ENCODE measurements at places on chromosomes 12 and 14.

DNA sequence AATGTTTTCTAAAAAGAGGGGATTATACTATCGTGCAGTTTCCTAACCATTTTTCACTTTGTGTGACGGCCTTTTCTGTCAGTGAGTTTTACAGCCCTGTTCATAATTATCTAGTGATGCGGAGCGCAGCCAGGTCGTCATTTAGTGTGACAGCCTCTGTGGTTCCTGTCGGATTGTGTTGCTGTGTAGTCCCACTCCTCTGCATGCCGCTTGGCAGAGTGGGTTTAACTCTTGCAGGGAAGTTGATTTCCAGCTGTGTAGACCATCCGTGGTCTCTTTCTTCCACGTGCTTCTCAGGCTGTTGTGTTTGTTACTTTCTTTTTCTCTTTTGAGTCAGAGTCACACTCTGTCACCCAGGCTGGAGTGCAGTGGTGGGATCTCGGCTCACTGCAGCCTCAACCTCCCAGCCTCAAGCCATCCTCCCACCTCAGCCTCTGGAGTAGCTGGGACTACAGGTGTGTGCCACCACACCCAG, 8.6 kb downstream of the RAN start:
- no peak for DNase-seq

GRCh38 chr14:67666750-67667449, 7.5 kb downstream of the VTI1B start:
- no peak for DNase-seq

- DNase-seq = no peak
Measured at GRCh38 chr14:74503291-74503937, 9.8 kb downstream of the ISCA2 start.

- DNase-seq = no peak
Measured at GRCh38 chr14:101481557-101481956, 79.7 kb upstream of the DIO3 start.

- no peak for DNase-seq
Measured at GRCh38 chr12:55816881-55817344, 611 bp downstream of the SARNP start.

GRCh38 chr12:52027085-52027843, 20.5 kb downstream of the TAMALIN start:
- no peak for DNase-seq

DNA sequence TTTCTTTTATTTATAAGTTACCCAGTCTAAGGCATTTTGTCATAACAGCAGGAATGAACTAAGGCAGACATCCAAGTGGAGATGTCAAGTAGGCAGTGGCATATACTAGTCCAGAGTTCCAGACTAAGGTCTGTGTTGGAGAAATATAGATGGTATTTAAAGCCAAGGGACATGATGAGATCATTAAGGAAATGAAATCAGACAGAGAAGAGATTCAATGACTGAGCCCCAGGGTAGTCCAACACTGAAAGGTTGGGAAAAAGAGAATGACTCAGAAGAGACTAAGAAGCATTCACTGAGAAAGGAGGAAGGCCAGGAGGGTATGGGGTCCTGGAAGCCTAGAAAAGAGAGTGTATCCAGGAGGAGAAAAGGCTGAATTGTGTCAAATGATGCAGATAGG, 442.2 kb upstream of the CCDC196 start:
- DNase-seq = no peak

DNA sequence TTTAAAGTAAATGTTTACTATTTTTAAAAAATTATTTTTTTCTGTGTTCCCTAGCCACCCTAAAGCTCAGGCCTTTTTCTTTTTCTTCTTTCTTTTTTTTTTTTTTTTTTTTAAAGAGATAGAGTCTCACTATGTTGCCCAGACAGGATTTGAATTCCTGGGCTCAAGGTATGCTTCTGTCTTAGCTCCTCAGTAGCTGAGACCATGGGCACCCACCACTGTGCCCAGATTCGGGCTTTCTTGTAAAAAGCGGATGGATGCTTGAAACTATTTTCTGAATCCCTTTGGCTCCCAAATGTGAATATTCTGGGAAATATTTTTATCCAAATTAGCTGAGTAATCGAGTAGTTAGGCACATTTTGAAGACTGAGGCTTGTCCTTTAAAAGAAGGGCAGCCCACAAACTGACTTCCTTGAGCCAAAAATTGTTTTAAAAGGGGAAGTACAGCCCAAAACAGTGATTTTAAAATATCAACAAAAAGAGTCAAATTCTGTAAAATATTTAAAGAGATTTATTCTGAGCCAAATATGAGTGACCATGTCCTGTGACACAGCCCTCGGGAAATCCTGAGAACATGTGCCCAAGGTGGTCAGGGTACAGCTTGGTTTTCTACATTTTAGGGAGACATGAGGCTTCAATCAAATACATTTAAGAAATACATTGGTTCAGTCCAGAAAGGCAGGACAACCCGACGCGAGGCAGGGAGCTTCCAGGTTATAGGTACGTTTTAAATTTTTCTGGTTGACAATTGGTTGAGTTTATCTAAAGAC, 28.8 kb upstream of the HIGD1C start:
- DNase-seq = no peak

- no peak for DNase-seq
Measured at GRCh38 chr12:50567926-50568325, 63.1 kb downstream of the DIP2B start.

DNA sequence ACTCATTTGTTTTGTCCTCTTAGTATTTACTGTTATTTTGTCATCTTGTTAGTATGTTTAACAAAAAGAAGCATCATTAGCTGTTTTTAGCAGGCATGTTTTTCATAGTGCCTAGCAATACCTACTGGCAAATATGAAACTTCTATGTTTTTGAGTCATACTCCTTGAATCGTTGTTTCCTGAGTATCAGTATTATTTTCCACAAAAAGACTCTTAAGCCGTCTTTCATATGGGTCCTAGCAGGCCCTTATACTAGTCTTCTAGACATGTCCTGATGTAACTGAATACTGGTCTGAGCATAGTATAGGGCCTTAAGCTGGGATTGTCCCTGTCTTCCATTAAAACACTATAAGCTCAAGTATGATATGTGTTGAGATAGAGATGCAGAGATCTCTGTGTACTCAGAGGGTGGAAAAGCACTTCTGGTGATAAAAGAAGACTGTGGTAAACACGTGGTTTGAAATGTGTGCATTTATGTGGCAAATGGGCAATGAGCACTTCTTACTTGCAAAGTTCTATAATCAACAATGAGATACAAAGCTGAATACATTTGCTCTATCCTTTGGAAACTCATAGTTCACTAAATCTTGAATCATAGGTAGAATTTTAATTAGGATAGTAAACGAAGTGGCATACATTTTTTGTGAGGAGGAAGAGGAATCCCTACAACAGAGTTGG, 348.8 kb downstream of the PDZRN4 start:
- no peak for DNase-seq

GRCh38 chr14:68961781-68962584, 17.1 kb downstream of the ACTN1 start:
- DNase-seq = no peak

DNA sequence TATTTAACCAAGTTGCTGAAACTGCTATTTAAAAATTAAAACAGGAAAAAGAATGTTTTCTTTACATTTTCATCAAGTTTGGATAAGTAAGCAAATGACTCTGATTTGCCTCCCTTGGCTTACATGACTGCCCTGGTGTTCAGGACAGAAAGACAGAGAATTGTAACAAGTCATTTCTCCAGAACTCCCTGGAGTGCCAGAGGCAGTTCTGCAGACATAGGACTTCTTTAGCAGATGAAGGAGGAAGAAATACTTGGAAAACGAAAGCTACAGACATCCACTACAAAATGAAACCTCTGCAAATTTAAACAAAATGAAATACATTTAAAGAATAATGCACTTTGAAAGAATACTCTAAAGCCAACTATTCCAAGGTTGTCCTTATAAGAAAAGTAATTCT, 253.9 kb downstream of the LRFN5 start:
- DNase-seq = no peak

DNA sequence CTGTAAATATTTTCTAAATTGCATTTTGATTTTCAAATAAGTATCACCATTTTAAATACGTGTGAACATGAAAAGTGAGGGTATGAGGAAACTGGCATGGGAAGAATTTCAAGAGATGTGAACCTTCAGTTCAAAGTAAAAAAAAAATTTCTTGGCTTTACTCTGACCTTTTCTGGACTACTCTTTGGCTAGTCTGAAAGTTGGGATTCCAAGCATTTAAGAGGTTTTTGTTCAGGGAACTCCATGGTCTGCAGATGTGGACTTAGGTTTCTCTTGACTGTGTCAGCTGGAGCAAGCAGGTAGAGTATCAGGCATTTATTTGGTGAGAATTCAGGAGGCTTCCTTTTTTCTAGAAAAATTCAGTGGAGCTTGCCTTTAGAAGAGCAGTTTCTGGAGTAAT, 311.6 kb downstream of the LRIG3 start:
- no peak for DNase-seq

GRCh38 chr14:88599761-88600439, 37.1 kb downstream of the ZC3H14 start:
- no peak for DNase-seq

GRCh38 chr14:56057071-56057741, 61.0 kb upstream of the PELI2 start:
- DNase-seq = no peak

DNA sequence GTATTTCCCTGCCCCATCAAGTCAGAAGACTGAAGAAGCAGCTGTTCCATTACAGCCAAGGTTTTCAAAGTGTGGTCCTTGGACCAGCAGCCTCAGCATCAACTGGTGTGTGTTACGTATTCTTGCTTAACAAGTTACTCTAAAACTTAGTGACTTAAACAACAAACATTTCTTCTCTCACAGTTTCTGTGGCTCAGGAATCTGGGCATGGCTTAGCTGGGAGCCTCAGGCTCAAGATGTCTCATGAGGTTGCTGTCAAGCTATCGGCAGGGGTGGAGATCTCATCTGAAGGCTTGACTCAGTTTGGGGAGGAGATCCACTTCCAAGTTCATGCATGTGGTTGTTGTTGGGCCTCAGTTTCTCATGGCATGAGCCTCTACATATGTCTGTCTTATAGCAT, 174.5 kb downstream of the KTN1 start:
- no peak for DNase-seq

DNA sequence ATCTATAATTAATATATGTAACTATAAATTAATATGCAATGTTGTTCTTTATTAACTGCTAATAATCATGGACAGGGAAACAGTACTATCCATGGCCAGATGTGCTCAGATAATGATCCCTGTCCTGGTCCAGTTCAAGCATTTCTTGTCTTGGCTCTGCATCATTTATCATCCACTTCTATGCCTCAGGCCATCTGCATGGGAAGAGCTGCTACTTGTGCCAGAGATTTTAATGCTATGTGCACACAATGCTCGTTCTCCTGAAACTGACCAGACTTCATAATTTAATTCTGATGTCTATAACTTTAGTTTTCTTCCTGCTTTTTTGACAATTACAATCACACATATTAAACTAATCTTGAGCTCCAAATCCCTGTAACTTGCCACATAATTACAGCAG, 11.2 kb upstream of the TMX1 start:
- no peak for DNase-seq

GRCh38 chr12:47818467-47819137, 1.1 kb downstream of the HDAC7 start:
- DNase-seq = no peak

DNA sequence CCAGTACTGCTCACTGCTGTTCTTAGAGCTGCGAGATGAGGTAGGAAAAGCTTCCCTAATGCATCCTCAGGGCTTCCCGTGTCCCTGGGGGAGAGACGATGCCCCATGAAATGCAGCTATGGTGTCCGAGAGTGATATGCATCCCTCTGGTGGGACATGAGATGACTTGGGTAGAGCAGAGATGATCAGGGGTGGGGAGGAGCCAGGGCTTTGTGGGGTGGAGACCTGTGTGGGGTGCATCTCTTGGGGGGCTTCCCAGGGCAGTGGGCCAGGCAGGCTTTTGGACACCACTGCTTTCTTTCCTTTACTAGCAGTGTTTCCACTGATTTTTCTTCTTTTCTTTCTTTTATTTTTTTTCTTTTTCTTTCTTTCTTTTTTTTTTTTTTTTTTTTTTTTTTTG, 147.3 kb downstream of the ADGRD1 start:
- no peak for DNase-seq

- no peak for DNase-seq
Measured at GRCh38 chr14:104319491-104320241, 181.3 kb downstream of the KIF26A start.

GRCh38 chr12:89568484-89568883, 42.6 kb upstream of the POC1B start:
- DNase-seq = no peak

DNA sequence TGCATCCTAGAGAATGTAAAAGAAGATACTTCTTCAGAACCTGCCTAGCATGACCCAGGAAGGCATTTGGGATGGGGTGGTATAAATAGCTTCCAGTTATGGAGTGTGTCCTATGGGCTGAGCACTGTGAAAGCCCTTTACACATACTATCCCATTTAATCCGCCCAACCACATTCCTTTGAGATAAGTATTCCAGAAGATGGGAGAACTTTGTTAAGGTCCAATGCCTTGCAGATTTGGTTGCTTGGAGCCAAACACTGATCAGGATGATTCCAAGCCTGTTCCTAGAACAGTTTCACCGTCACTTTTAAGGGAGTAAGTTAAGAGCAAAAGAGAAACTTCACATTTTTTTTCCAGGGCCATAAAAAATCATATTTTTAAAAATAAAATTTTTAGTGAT, 82.5 kb upstream of the CLMN start:
- no peak for DNase-seq

DNA sequence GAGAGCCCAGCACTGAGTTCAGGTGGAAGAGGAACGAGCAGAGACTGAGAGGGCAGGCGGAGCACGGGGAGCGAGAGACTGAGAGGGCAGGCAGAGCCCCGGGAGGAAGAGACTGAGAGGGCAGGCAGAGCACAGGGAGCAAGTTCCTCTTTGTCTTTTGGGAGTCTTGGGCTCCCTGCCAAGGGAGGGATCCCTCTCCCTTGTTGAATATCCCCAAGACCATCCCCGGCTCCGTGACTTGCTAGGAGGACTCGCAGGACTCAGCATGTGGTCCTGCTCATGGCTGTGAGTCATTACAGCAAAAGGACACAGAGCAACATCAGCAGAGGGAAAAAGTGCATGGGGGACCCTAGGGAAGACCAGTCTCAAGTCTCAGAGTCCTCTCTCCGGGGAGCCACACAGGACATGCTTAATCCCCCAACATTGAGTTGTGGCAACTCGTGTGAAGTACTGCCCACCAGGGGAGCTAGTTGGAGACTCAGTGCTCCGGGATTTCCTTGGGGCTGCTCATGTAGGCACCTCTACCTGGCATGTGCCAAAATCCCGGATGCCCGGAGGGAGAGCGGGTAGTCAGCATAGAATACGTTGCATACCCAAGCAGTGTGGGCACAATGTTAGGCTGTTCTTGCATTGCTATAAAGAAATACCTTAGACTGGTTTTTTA, 81.0 kb downstream of the CCDC92 start:
- DNase-seq = no peak

GRCh38 chr14:93953739-93954515, 22.4 kb downstream of the ASB2 start:
- no peak for DNase-seq

- DNase-seq = no peak
Measured at GRCh38 chr14:21894003-21894897, 220.6 kb upstream of the OR4E1 start.

GRCh38 chr14:51805541-51805940, 54.9 kb upstream of the GNG2 start:
- no peak for DNase-seq

- DNase-seq = no peak
Measured at GRCh38 chr14:24368562-24369252, 723 bp downstream of the NFATC4 start.

- no peak for DNase-seq
Measured at GRCh38 chr12:42141981-42142606, 2.6 kb downstream of the GXYLT1 start.

- no peak for DNase-seq
Measured at GRCh38 chr12:19404242-19404880, 34.9 kb upstream of the AEBP2 start.

- no peak for DNase-seq
Measured at GRCh38 chr14:46384611-46385010, 267.0 kb downstream of the RPL10L start.

All from hippocampal formation (tissue), 2 donors.